ENCODE measurements at places on chromosomes 1 and 21. TPM values are rescaled to one million over a fixed set of nuclear protein-coding genes. Genes with fewer than 3 reads are reported as not detected.

The SLC6A17 gene
- not detected for total RNA-seq

- H3K27me3 ChIP-seq, result no peaks in the 10 kb centered on the region
- no peak overlapping the region for H3K4me3 ChIP-seq
- H3K4me1 ChIP-seq, result no peaks in the 10 kb centered on the region
- no peaks in the 10 kb centered on the region for H3K36me3 ChIP-seq
- no peak overlapping the region for H3K27ac ChIP-seq
- peak; percentile 71 for DNase-seq
Measured at GRCh38 chr1:18256282-18257235, 149.0 kb downstream of the IGSF21 start.

DNA sequence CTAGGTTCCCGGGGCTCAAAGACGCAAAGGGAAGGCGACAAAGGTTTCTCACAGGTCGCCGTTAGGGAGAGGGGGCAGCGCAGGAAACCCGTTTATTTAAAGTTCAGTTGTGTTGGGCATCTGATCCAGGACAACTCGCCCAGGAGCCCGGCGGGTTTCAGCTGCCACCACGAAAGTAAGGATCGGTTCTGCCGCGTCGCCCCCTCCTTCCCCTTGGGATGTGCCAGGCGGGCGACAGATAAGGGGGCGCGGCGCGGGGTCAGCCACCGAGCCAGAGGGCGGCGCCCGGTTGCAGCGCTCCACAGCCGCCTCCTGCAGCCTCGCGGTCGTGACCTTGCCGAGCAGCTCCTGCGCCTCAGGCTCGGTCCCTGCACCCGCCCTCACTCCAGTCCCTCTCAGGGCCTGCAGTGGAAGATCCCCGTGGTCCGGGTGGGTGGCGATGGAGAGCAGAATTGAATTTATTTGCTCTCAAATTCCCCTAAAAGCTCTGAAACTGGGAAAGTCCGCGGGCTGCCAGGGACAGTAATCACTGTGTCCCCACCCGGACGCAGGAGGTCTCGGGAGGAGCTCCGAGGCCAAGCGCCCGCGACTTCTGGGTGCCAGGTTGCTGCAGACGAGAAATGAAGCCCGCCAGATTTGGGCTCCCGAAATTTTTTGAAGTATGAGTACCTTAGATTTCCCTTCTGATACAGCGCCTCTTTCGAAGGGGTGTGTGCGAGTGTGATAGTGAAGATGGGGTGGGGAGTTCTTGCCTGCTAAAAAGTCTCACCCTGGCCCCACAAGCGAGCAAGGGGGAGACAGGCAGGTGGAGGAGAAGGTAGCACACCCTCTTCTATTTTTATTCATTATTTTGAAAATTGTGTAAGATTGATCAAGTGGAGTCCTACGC lies 28.4 kb upstream of the NFIA start:
- no peaks in the 10 kb centered on the region for H3K27me3 ChIP-seq
- no peak for DNase-seq
- peak overlapping the region; percentile 37 for H3K4me3 ChIP-seq
- H3K27ac ChIP-seq, result no peak overlapping the region
- H3K4me1 ChIP-seq, result peaks cover 34% of the 10 kb centered on the region

The CLIC6 gene
- not detected for total RNA-seq

The AIM2 gene
- total RNA-seq, result not detected

- no peaks in the 10 kb centered on the region for H3K27me3 ChIP-seq
- no peaks in the 10 kb centered on the region for H3K36me3 ChIP-seq
- H3K4me3 ChIP-seq, result no peak overlapping the region
- no peak overlapping the region for H3K27ac ChIP-seq
- H3K4me1 ChIP-seq, result no peaks in the 10 kb centered on the region
Measured at GRCh38 chr1:22323846-22324504, 127.7 kb upstream of the ZBTB40 start.

- no peaks in the 10 kb centered on the region for H3K4me1 ChIP-seq
- DNase-seq, result no peak
- no peak overlapping the region for H3K4me3 ChIP-seq
- no peaks in the 10 kb centered on the region for H3K36me3 ChIP-seq
- H3K27ac ChIP-seq, result no peak overlapping the region
- no peaks in the 10 kb centered on the region for H3K27me3 ChIP-seq
Measured at GRCh38 chr1:211487082-211487481, 4.9 kb downstream of the RD3 start.

GRCh38 chr1:245583575-245584330 lies 429.0 kb downstream of the KIF26B start:
- H3K4me1 ChIP-seq, result no peaks in the 10 kb centered on the region
- peaks cover 31% of the 10 kb centered on the region for H3K27me3 ChIP-seq
- H3K36me3 ChIP-seq, result no peaks in the 10 kb centered on the region

- no peak for DNase-seq
- no peak overlapping the region for H3K27ac ChIP-seq
- H3K27me3 ChIP-seq, result peaks cover 16% of the 10 kb centered on the region
- H3K4me3 ChIP-seq, result no peak overlapping the region
- no peaks in the 10 kb centered on the region for H3K4me1 ChIP-seq
- H3K36me3 ChIP-seq, result no peaks in the 10 kb centered on the region
Measured at GRCh38 chr1:245687152-245687635, 532.4 kb downstream of the KIF26B start.

The PLEKHN1 gene
- total RNA-seq, result not detected

The CD84 gene
- not detected for total RNA-seq

The FCAMR gene
- total RNA-seq, result not detected

DNA sequence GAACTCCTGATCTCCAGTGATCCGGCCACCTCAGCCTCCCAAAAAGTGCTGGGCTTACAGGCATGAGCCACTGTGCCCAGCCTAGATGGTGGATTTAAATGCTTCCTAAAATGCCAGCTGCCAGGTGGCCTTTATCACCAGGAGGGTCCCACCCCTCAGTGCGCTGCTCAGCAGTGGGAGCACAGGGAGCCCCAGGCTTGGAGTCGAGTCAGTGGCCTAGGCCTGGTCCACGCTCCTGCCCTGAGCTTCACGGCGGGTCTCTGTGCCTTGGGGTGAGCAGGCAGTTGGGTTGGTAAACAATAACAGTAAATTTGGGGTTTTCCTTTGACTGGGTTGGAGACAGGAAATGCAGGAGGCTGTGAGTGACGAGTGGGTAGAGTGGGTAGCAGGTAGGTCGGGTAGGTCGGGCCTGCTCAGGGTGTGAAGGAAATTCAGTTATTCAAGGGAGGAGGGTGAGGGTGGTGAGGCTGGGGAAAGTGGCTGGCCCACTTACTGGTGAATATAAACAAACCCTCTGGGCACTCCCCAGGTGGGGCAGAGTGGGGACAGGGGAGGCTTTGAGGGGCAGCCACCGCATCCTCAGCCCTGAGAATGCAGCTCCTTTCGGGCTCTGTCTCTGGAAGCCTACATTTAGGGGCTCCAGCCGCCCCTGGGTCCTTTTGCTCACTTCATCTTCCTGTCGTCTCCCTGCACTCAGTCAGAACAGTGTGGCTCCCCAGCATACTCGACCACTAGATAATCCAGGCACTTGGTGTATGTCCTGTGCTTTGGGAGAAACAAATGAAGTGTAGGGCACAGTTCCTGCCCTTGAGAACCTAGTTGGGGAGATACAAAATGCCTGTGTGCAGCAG lies 33.5 kb upstream of the IL19 start:
- no peak overlapping the region for H3K27ac ChIP-seq
- H3K4me1 ChIP-seq, result no peaks in the 10 kb centered on the region
- no peak overlapping the region for H3K4me3 ChIP-seq
- peaks cover under 1% of the 10 kb centered on the region for H3K36me3 ChIP-seq
- H3K27me3 ChIP-seq, result no peaks in the 10 kb centered on the region

GRCh38 chr1:236400061-236400603 lies 6.0 kb downstream of the EDARADD start:
- no peak for DNase-seq
- peaks cover 5% of the 10 kb centered on the region for H3K27me3 ChIP-seq
- H3K4me1 ChIP-seq, result no peaks in the 10 kb centered on the region
- no peak overlapping the region for H3K4me3 ChIP-seq

GRCh38 chr1:230822092-230822581 lies 46.2 kb downstream of the C1orf198 start:
- no peak overlapping the region for H3K4me3 ChIP-seq
- no peaks in the 10 kb centered on the region for H3K4me1 ChIP-seq
- DNase-seq, result no peak
- H3K27me3 ChIP-seq, result no peaks in the 10 kb centered on the region

The PCP4L1 gene
- not detected for total RNA-seq

DNA sequence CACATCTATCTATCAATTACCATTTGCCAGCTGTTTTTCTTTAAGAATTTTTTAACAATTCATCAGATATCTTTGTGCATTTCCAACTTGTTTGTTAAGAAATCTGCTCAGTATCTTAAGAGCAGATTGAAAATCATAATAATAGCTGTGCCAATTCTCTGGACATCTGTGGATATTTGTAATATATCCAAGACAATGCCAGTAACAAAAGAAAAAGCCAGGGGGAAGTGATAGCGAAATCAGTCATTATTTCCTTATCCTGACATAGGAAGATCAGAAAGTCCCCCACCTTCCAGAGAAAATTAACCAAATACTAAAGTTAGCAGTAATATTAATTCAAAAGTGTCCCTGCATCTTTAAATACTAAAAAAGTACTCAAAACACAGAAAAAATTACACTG lies 217.1 kb downstream of the RERE start:
- no peaks in the 10 kb centered on the region for H3K36me3 ChIP-seq
- H3K4me3 ChIP-seq, result no peak overlapping the region
- H3K27ac ChIP-seq, result peak overlapping the region; percentile 98

The CDC20 gene
- 309 TPM for total RNA-seq

- no peaks in the 10 kb centered on the region for H3K27me3 ChIP-seq
- no peak for DNase-seq
- no peak overlapping the region for H3K4me3 ChIP-seq
Measured at GRCh38 chr1:167924102-167924501, 10.2 kb upstream of the ADCY10 start.

The PGLYRP3 gene
- total RNA-seq, result not detected

The CD101 gene
- total RNA-seq, result 1.7 TPM

GRCh38 chr1:56133522-56134472 lies 445.6 kb downstream of the PLPP3 start:
- H3K27ac ChIP-seq, result no peak overlapping the region
- H3K4me1 ChIP-seq, result no peaks in the 10 kb centered on the region
- no peaks in the 10 kb centered on the region for H3K36me3 ChIP-seq
- H3K4me3 ChIP-seq, result no peak overlapping the region

GRCh38 chr1:180270530-180271271 lies 40.6 kb downstream of the LHX4 start:
- no peak overlapping the region for H3K4me3 ChIP-seq
- no peak overlapping the region for H3K27ac ChIP-seq
- DNase-seq, result no peak
- H3K4me1 ChIP-seq, result no peaks in the 10 kb centered on the region

The IQGAP3 gene
- 37.5 TPM for total RNA-seq

The ANKRD65 gene
- total RNA-seq, result not detected

- no peaks in the 10 kb centered on the region for H3K4me1 ChIP-seq
- H3K27me3 ChIP-seq, result no peaks in the 10 kb centered on the region
- H3K36me3 ChIP-seq, result no peaks in the 10 kb centered on the region
- H3K27ac ChIP-seq, result no peak overlapping the region
- H3K4me3 ChIP-seq, result no peak overlapping the region
- DNase-seq, result no peak
Measured at GRCh38 chr1:178494569-178494971, 2.2 kb downstream of the CLEC20A start.

The OVAAL gene
- not detected for total RNA-seq

The SHISA4 gene
- total RNA-seq, result 2.6 TPM

The UMODL1 gene
- total RNA-seq, result not detected

DNA sequence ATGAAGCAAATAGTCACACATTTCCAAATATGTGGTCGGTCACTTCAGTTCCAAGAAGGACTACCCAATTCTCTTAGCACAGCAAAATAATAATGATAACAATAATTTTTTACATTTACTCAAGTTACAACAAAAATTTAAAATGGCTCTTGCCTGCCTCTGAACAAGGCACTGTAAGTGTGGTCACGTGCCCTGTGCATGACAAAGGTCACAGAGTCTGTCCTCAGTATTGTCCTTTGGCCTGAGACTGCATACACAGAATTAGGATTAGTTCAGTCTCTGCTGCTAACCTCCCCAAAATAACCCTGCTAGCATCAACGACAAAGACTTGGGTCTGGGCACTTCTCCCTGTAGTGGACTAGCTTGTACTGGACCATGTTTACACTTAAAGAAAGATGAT lies 297.1 kb upstream of the DUSP10 start:
- H3K27ac ChIP-seq, result no peak overlapping the region
- no peaks in the 10 kb centered on the region for H3K4me1 ChIP-seq
- H3K36me3 ChIP-seq, result no peaks in the 10 kb centered on the region

The FAM78B gene
- 0.24 TPM for total RNA-seq

DNA sequence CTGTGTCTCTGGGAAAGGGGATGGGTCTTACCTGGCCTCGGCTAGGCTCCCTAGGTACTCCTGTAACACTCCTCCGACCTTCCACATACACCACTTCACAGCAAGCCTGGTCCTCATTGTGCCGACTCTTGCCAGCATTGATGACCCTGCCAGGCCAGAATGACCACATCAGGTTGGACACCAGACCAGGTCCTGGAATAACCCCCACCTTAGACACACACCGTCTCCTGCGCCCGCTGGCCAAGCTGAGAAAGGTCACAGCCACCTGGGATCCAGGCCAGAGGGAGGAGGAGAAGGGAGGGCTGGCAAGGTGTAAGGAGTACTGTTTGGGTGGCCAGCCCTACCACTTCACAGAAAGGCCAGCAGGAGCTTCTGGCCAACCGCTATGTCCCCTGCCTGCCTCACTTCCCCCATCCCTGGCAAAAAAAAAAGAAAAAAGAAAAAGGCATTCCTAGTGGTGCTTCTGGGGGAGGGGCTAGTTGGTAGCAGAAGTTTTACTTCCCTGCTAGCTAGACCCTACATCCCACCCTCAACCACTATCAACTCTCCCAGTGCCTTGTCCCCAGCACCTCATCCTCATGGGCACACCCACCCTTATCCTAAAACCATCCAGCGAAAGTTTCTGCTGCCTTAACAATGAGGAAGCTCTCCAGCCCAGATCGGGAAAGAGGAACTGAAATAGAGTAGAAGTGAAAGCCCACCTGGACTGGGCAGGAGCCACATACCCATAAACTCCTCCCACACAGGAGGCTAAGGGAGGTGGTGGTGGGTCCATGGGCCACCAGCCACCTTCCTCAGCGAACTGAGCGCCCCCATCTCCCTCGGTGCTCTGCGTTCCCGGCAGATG lies 1.4 kb downstream of the PPM1J start:
- no peaks in the 10 kb centered on the region for H3K36me3 ChIP-seq
- no peak for DNase-seq
- no peak overlapping the region for H3K27ac ChIP-seq
- H3K27me3 ChIP-seq, result peaks cover 31% of the 10 kb centered on the region
- H3K4me3 ChIP-seq, result peak overlapping the region; percentile 52
- H3K4me1 ChIP-seq, result peaks cover 19% of the 10 kb centered on the region

The SYT2 gene
- 0.92 TPM for total RNA-seq

- H3K27ac ChIP-seq, result no peak overlapping the region
- H3K4me1 ChIP-seq, result peaks cover 25% of the 10 kb centered on the region
- no peaks in the 10 kb centered on the region for H3K36me3 ChIP-seq
Measured at GRCh38 chr1:83512373-83513193, 486.3 kb downstream of the TTLL7 start.

The IFNAR2 gene
- 28.2 TPM for total RNA-seq
